Stimulated activated CD8-positive, alpha-beta memory T cell treated with anti-CD3 and anti-CD28 coated beads, Interleukin-15, amount 100 ng/mL, for 48 hours (primary cell): ENCODE measurements at places on chromosomes 3 and 15.

DNA sequence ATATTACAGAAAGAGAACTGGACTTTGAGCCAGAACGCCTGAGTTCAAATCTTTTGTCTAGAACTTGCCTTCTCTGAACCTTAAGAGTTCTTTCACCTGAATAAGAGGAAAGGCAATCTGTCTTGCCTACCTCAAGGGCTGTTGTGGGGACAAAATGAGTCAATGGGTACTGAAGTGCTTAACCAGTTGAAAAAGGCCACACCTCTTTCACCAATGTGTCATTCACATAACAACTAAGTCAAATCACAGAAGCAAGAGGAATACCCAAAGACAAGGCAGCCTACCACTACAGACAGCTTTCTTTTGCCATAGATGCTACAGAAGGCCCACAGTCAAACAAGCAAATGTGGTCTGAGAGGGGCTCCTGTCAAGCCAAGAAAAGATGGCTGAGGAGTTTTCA is 39.7 kb downstream of the NBEAL2 start:
- DNase-seq, result peak; percentile 31

GRCh38 chr15:65338366-65338765 is 33.9 kb downstream of the RNU5B-1 start:
- DNase-seq, result no peak

DNA sequence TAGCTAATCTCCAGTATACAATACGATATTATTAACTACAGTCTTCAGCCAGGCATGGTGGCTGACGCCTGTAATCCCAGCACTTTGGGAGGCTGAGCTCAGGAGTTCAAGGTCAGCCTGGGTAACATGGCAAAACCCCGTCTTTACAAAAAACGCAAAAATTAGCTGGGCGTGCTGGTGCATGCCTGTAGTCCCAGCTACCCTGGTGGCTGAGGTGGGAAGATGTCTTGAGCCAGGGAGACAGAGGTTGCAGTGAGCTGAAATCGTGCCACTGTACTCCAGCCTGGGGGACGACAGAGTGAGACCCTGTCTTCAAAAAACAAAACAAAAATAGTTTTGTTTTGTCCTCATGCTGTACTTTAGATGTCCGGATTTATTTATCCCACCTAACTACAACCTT is 29.2 kb upstream of the SV2B start:
- no peak for DNase-seq

GRCh38 chr3:194787072-194787471 is 101.4 kb downstream of the FAM43A start:
- no peak for DNase-seq

- peak; percentile 52 for DNase-seq
These were observed 23.5 kb upstream of the RAP2B start for GRCh38 chr3:153138276-153139210.

DNA sequence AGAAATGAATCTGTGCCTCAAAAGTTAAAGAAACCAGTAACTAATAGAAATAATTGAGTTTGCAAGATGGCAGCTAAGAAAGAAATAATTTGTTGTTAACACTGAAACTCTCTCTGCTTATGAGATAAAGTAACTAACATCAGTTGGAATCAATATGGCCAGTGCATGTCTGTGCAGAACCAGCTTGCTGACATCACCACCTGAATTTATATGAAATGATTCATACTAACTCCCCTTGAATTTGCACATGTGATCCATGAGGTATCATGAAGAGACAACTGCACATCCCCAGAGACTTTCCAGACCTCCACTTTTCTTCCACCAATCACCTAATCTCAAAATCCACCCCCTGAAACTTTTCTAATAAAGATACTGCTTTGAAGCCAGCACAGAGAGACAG is 10.3 kb upstream of the SLC25A38 start:
- DNase-seq, result no peak
